Hepatic stellate cell (primary cell): ENCODE measurements at places on chromosomes 3 and 15.

- no peak for DNase-seq
These were observed 973 bp downstream of the BUB1B start for GRCh38 chr15:40161693-40162391.

DNA sequence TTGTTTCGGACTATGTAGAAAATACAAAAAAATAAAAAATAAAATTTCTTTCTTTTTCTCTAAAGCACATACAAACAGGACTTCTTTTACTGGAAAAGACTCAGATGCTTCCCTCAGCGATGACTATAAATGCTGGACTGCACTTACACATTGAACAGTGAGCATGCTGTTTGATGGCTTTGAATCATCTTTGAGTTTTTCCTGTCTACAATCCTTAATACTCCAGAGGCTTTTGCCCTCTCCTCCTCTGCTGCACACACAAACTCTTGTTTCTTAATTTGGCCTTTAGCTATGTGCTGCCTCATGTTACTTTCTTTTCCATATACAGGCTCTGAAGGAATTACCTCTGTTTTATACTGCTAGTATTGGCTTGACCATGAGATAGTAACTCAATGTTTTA, 575.1 kb downstream of the EPHA3 start:
- no peak for DNase-seq

GRCh38 chr3:110311541-110311940, 760.1 kb upstream of the NECTIN3 start:
- no peak for DNase-seq

DNA sequence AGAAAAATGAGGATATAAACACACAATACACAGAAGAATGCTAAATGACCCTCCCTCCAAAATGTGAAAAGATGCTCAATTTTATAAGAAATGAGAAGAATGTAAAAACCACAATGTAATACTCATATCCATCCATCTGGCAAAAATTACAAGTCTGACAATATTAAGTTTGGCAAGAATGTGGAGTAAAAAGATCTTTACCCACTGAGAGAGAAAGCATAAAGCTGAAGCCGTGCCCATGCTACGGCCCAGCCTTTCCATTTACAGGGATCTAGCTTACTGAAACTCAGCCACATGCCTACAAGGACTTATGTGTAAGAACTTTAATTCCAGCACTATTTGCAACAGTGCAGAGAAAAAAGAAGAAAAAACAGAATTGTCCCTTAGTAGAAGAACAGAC, 42.9 kb downstream of the ATP13A3 start:
- DNase-seq = no peak

DNA sequence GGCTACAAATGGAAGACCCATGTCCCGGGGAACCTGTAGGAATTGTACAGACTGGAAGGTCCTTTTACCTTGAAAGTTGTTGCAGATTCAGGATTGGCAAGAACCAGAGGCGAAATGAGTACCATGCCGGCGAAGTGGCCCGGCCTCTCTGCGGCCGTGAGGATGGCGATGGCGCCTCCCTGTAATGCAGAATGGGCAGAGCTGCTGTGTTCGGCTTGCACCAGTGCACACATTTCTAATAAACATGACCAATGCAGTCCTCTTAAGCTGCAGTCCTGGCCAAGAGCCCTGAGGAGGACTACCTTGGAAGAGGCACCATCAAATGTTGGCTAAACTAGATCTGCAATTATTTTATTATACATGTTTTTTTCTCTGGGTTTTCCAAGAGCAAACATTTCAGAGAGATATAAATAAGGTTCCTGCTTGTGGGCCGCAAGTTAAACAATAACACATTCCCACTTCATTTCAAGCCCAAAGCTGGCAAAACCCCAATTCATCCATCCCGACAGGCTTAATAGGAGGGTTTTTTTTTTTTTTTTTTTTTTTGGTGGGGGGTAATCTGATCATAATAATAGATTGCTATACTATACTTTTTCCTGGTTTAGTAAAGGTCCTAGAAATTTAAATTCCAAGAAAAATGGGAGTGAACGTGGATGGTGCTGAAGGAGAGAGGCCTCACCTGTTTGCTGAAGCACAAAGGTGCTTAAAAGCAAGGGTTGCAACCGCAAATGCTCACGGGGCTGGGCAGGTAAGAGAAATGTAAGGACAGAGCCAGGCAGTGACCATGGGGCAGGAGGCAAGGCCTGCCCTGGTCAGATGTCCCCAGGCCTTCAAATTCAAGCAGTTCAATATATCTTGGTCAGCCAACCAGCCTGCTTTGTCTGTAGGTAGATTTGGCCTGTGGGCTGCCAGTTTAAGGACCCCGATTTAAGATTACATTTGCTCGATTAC, 48.5 kb downstream of the ABTB1 start:
- DNase-seq = no peak

DNA sequence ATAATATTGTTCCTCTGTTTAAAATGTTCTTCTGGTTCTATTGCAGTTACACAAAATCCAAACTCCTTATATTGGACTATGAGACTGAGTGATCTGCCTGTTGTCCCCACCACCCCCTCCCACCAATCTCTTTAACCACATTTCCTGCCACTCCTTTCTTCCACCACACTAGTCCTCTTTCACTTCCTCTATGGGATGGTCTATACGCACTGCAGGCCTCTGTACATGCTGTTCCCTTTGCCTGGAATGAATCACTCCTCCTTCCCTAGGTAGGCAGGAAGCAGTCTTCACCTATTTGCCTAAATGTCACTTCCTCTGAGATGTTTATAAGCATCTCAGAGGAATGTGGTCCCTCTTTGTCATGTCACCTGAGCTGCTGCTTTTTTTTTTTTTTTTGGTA, 4.0 kb downstream of the MAP2K1 start:
- DNase-seq = no peak

DNA sequence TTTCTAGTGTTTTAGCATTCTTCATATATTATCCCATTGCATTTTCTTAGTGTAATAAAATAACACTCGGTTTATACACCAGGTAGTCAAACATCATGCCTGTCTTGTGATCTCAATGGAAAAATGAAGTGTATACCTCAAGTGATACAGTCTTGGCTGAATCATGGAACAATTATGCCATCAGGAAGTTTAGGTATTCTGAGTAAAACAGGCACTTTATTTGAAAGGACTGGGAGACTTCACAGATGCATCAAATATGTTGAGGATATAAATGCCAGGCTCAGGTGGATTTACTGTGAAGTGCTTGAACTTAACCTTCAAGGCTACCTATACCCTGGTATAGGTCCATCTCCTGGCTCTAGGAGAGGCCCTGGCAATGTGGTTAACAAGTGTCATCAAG, 8.5 kb downstream of the TGFBR2 start:
- DNase-seq = no peak

DNA sequence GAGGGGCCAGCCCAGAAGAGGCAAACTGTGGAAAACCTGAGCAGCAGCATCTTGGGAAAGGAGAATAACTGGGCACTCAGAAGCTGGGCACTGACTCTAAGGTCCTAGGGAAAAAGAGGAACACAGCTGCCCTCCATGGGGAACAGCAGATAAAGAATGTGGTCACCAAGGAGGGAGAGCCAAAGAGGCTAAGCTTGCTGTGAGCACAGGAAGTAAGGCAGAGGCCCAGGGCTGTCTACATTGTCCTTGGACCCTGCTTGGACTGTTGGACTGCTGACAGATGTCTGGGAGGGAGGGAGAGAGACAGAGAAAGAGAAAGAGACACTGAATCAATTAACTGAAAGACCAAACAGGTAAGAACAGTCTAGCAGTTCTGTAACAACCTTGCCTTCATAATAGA, 4.5 kb upstream of the MNS1 start:
- DNase-seq = no peak

- DNase-seq = no peak
These were observed 55.8 kb downstream of the TBC1D5 start for GRCh38 chr3:17686613-17687012.

- DNase-seq = no peak
These were observed 3.7 kb downstream of the MKRN2OS start for GRCh38 chr3:12541625-12542024.
